SHP77 treated with DMSO at 0.1 percent for 48 hours (cell line): ENCODE measurements at places on chromosomes 11 and 22.

DNA sequence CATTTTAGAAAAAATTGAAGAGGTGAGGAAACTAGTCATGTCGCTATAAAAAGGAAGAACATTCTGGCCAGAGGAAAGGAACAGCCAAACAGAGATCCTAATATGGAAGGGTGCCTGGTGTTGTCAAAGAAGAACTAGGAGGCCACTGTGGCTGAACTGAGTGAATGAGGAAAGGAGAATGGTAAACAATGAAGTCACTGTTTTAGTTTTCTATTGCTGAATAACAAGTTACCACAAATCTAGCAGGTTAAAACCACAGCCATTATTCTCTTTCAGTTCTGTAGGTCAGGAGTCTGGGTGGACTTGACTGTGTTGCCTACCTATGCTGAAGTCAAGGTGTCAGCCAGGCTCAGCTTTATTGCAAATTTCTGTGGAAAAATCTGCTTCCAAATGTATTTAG, 549.3 kb upstream of the CCDC90B start:
- no peak for DNase-seq

DNA sequence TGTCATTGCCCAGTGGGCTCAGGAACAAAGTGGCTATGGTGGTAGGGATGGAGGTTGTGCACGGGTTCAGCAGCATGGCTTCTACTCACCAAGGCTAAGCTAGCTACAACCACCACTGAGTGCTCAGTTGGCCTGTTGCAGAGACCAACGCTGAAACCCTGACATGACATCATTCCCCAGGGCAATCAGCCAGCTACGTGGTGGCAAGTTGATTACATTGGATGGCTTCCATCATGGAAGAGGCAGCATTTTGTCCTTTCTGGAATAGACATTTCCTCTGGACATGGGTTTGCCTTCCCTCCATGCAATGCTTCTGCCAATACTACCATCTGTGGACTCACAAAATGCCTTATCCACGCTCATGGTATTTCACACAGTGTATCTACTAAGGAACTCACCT, 634.3 kb downstream of the OPCML start:
- DNase-seq = no peak

- DNase-seq = no peak
Measured at GRCh38 chr11:99505316-99505715, 484.6 kb downstream of the CNTN5 start.

DNA sequence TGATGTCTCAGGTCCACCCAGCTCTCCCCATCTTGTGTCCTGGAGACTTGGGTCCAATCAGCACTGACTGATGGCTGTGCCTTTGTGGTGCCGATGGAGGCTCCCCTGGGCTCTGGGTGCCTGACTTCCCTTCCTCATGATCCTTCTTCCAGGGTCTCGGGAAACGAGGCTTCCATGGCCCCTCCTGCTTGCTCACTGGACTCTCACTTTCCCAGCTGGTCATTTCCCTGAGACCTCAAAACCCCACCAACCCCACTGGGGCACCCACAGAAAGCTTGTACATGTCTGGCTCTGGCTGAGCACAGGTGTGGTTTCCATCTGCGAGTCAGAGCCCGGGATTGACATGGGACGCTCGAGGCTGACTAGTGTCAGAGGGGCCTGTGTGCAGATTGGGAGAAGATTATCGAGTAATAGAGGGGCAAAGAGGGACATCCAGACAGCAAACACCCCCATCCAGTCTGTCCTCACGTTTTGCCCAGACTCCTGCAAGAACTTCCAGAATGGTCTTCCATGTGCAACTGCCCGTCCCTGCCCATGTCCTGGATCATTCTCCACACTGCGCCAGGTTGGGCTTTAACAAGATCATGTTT, 15.1 kb downstream of the APOL1 start:
- no peak for DNase-seq

- no peak for DNase-seq
Measured at GRCh38 chr22:31680861-31681341, 18.9 kb upstream of the PISD start.

DNA sequence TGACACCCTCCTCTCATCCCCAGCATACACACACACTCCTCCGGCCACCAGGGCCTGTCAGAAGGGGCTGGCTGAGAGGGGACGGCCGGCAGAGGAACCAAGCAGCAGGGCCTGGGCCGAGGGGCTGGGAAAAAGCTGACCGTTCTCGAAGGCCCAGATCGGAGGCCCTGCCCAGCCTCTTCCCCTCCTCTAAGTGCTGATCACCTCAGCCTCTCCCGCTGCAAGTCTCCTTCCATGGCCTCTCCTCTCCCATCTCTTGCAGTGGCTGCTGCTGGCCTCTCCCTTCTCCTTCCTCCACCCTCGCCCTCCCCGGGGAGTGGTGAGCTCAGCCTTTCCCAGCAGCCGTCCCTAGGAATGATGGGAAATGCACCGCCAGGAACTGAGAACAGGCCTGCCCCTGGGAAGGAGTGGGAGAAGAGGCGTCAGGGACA, 39.6 kb downstream of the ARRB1 start:
- DNase-seq = peak; percentile 77

- DNase-seq = no peak
Measured at GRCh38 chr11:102306048-102306597, 11.2 kb upstream of the BIRC3 start.

DNA sequence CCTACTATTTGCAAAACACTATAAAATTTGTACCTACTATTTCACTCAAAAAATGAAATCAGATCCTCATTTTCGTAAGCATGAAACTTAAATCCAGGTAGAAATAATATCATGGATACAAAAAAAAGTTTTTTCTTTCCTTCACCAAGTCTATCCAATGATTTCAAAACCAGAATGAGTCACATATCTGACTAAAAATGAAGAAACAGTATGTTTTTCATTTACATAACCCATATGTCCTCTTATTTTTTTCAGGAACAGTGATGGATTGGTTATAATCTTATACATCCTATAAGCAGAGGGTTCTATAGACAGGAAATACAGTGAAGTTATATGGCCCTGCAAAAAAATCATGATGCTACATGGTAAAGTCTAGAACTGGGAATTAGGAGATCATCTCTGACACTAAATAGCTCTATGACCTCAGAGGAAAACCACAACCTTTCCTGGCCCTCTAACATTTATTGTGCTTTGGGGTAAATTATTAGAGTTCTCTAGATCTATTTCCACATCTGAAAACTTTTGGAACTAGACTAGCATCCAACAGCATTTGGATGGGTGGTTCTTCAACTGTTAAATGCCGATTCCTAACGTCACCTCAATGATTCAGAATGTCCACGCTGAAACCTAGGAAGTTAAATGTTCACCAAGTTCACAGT, 10.9 kb downstream of the MTMR2 start:
- DNase-seq = no peak

DNA sequence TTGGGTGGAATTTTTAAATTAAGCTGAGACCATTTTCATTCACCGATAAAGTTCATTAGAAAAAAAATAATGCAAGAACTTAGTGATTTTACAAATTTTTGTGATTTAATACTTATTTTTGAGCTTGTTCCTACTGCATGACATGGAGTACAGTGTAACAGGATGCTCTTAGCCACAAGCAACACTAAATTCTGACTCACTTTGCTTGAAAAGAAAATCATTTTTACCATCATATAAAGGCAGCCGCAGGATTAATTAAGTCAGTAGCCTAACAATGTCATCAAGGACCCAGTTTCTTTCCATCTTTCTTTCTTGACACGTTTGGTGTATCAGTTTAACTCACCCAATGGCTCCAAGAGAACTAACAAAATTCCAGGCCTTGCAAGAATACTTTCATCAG, 540.3 kb upstream of the LUZP2 start:
- no peak for DNase-seq

DNA sequence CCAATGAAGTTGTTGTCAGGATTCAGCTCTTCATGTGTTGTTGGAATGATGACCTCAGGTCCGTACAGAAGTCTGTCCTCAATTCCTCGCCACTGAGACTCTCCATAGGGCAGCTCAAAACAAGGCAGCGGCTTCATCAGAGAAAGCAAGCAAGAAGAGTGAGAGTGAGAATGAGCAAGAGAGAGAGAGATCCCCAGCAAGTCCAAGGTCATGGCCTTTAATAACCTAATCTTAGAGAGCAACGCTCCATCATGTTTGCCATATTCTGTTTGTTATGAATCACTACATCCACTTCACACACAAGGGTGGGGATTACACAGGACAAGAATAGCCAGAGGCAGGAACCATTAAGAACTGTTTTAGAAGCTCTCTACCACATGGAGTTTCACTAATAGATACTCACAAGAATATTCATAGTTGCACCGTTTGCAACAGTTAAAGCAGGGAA, 23.3 kb upstream of the MMP7 start:
- DNase-seq = no peak

GRCh38 chr22:44797181-44797725, 44.9 kb downstream of the ARHGAP8 start:
- DNase-seq = no peak

DNA sequence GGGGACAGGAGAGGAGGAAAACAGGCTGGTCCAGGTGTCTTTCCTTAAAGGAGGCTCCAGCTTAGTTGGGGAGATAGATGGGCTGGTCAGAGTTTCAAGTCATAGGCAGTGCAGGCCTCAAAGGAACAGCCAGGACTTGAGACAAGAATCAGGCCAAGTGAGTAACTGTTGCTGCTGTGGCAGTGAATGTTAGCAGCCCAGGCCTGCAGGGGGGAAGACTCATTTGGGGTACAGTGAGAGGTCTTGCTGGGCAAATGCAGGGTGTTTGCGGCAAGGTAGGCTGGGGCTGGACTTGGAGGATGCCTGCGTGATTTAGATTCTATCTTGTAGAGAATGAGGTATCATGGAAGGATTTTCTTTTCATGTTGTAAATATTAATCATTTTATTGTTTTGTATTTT, 24.1 kb downstream of the PTPRJ start:
- no peak for DNase-seq

- DNase-seq = no peak
Measured at GRCh38 chr11:9738116-9738515, 74.2 kb downstream of the SWAP70 start.

DNA sequence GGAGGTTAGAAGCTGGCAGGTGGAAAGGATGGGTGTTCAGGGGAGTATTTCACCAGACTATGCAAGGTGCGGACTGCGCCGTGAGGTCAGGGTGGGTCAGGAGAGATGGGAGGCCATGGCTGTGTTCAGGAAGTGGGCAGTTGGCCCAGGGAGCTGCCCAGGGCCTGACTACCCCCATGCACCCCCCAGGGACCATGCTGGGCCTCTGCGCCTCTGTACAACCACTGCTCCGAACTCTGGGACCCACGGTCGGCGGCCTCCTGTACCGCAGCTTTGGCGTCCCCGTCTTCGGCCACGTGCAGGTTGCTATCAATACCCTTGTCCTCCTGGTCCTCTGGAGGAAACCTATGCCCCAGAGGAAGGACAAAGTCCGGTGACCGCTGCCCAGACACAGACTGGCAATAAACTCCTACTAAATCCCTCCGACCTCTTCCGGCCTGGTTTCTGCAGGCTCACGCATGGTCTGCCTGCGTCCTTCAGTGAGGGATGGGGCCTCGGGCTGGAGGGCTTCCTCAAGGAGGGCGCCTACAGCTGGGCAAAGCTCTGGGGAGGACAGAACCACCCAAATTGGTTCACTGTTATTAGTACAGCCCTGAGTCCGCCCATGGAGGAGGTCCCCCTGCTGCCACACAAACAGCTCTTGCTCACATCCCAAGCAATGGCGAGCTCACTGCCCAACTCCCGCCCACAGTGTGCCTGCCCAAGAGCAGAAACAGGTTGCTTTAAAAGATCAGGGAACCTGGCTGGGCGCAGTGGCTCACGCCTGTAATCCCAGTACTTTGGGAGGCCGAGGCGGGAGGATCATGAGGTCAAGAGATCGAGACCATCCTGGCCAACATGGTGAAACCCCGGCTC, 4.2 kb downstream of the PHLDA2 start:
- DNase-seq = no peak

DNA sequence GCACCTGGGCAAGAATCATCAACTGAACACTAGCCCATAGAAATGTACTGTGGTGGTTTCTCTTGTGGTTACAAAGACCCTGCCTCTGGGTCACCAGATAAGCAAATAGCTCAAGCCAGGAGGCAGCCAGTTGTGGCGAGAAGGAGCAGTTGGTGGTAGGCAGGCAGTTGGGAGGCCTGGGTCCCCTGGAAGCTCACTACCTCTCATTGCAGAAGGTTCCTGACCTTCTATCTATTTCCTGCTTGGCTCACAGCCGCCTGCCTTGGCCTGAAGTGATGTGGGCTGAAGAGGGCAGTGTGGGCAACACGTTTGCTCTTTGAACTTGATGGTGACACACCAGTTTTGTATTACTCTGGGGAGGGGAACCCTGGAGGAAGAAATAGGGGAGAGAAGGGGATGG, 34.7 kb downstream of the NECTIN1 start:
- DNase-seq = no peak

DNA sequence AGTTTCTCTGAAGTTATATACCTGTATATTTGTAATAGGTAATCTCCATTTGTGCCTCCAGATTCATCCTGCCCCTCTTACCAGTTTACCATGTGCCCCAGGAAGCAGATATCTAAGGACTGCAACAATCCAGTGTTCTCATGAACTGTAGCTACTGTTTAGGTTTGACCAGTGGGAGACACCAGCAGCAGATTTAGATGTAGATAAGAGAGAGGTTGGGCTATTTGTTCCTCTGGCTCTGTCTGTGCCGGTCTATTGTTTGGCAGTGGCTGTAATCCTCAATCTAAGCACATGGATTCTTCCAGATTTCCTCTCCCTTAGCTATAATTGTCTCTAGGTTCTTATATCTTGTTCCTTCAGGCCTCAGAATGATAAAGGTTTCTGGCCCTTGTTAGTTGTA, 88.4 kb downstream of the ANO3 start:
- DNase-seq = no peak

GRCh38 chr11:134792677-134793076, 380.6 kb upstream of the B3GAT1 start:
- DNase-seq = no peak

DNA sequence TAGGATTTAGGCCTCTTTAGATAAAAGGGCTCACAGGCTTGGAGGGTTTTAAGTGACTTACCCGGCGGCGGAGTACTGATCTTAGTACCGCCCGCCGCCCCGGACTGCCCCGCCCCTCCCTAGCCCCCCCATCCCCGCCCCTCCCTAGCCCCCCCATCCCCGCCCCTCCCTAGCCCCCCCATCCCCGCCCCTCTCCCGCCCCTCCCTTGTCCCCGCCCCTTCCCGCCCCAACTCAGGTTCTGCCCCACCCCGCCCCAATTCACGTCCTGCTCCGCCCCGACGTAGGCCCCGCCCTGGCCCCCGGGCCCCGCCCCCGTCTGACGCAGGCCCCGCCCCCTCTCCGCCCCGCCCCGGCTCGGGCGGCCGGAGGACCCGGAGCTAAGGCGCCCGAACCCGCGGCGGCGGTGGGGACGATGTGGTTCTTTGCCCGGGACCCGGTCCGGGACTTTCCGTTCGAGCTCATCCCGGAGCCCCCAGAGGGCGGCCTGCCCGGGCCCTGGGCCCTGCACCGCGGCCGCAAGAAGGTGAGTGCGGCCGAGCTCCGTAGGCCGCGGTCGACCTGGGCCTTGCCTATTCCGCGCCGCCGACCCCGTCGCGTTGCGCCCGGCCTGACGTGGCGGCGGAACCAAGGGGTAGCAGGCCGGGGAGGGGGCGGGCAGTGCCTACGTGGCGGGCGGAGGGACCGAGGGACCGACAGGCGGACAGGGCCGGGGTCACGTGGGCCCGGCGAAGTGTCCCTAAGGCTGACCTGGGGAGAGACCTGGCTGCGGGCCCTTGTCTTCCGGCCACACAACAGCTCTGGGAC, at the start of gene SCYL1:
Gene SCYL1 (plus strand): TSS at position 343 of the 805 bp plus-strand sequence. CDS start 71 bp downstream, at position 414.
- no peak for DNase-seq

- DNase-seq = no peak
Measured at GRCh38 chr11:123181075-123181474, 14.0 kb downstream of the CLMP start.

GRCh38 chr11:3073029-3073435, 15.8 kb upstream of the CARS1 start:
- no peak for DNase-seq
